ENCODE measurements at places on chromosomes 3 and 15. TPM values are rescaled to one million over a fixed set of nuclear protein-coding genes. Genes with fewer than 3 reads are reported as not detected.

The FBXL22 gene
- 3.8 TPM for total RNA-seq

The RTP3 gene
- not detected for total RNA-seq

The NUP210 gene
- 24.6 TPM for total RNA-seq

The SFMBT1 gene
- total RNA-seq: 17.2 TPM

The GLDN gene
- total RNA-seq: 0.27 TPM

GRCh38 chr3:22971497-22971896 lies 231.6 kb upstream of the UBE2E2 start:
- H3K27me3 ChIP-seq: no peaks in the 10 kb centered on the region
- H3K36me3 ChIP-seq: no peaks in the 10 kb centered on the region
- no peak overlapping the region for H3K4me3 ChIP-seq
- H3K27ac ChIP-seq: no peak overlapping the region

DNA sequence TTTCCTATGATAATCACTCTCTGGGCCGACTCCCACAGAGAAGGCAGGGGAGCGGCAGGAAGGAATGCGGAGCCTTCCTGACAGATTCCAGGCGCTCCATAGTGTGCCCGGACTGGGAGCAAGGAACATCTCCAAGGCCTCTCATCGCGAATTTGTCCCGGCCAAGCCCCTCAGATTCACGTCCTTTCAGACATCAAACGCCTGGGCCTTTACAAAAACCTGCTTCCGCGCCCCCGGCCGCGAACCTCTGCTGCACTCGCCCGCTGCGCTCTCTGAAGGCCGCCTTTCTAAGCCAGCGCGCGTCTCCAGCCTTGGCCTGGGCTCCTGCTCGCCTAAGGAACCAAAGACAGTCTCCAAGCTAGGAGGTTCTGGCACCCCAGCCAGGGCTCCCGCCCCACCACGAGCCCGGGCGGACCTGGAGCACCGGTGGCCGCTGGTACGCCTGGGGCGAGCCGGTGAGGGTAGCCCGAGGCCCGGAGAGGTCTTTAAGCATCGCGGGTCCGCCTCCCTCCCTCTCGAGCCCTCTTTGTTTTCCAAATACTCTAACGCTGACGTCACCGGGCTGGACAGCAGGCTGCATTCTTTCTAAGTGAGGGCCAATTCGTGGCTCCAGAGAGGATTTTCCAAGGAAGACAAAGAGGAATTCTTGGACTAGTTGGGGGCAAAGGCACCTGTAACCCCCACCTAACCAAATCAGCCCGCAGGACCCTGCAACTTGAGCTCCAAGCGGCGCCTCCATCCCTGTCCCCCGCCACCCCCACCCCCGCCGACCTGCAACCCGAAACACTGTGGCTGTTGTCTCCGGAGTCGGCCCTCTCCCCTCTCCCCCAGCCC lies 759 bp downstream of the AMOTL2 start:
- peaks cover 62% of the 10 kb centered on the region for H3K4me1 ChIP-seq
- DNase-seq: peak; percentile 93
- peak overlapping the region; percentile 81 for H3K4me3 ChIP-seq
- no peaks in the 10 kb centered on the region for H3K27me3 ChIP-seq
- H3K36me3 ChIP-seq: peaks cover 28% of the 10 kb centered on the region
- H3K27ac ChIP-seq: peak overlapping the region; percentile 100

GRCh38 chr3:37680401-37680800 lies 181.3 kb upstream of the CTDSPL start:
- H3K4me3 ChIP-seq: no peak overlapping the region
- DNase-seq: no peak
- H3K27ac ChIP-seq: peak overlapping the region; percentile 68
- H3K4me1 ChIP-seq: peaks cover 74% of the 10 kb centered on the region
- H3K36me3 ChIP-seq: no peaks in the 10 kb centered on the region

Measured in thyroid gland (tissue), 4 donors.